ENCODE measurements at places on chromosomes 4 and X. TPM values are rescaled to one million over a fixed set of nuclear protein-coding genes. Genes with fewer than 3 reads are reported as not detected.

DNA sequence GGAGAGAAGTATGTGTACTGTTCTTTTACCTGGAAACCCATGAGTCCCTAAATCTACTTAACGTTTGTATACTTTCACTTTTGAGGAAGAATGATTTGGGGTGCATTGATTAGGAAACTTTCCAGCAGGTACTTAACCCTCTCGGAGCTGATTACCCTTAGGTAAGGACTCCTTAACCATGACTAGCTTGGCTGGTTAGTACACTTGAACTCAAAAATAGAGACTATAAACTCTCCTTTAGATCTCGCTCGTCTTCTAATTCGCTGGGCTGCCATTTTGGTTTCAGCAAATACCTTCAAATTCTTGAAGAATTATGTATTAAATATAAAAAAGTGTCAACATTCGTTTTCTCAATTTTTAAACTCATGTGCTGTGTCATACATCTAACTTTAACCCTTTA, 2.0 kb downstream of the USP9X start:
- H3K4me3 ChIP-seq, result peak overlapping the region; percentile 83
- no peaks in the 10 kb centered on the region for H3K27me3 ChIP-seq
- H3K36me3 ChIP-seq, result peaks cover 3% of the 10 kb centered on the region
- H3K27ac ChIP-seq, result peak overlapping the region; percentile 85

DNA sequence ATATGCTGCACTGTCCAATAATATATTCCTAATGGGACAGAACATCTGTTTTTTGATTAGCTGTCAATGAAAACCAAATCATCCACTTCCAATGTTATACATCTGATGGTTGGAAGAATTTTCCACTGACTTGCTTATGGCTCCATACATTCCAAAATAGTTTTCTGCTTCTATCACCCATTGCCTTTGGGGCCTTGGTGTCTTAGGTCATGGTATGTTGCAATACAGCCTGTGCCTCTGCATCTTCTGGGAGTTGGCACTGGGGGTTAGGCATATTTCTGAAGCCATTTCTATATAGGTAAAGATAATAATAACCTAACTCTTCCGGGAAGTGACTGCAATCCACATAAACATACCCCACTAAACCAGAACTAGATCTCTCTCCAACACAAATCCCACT, 53.2 kb upstream of the NR3C2 start:
- H3K4me3 ChIP-seq, result no peak overlapping the region
- no peaks in the 10 kb centered on the region for H3K36me3 ChIP-seq
- no peaks in the 10 kb centered on the region for H3K27me3 ChIP-seq
- no peaks in the 10 kb centered on the region for H3K4me1 ChIP-seq

GRCh38 chr4:94339779-94340178, 2.9 kb downstream of the HPGDS start:
- no peak overlapping the region for H3K27ac ChIP-seq
- H3K4me3 ChIP-seq, result no peak overlapping the region
- peaks cover 14% of the 10 kb centered on the region for H3K4me1 ChIP-seq
- H3K36me3 ChIP-seq, result no peaks in the 10 kb centered on the region

- peaks cover 8% of the 10 kb centered on the region for H3K27me3 ChIP-seq
- H3K4me1 ChIP-seq, result peaks cover 4% of the 10 kb centered on the region
- DNase-seq, result no peak
- no peak overlapping the region for H3K4me3 ChIP-seq
These were observed 1.0 kb downstream of the GAB3 start for GRCh38 chrX:154749856-154750255.

The UGT8 gene
- not detected for total RNA-seq

- H3K4me3 ChIP-seq, result no peak overlapping the region
- H3K36me3 ChIP-seq, result no peaks in the 10 kb centered on the region
- peaks cover 5% of the 10 kb centered on the region for H3K27me3 ChIP-seq
- peaks cover 4% of the 10 kb centered on the region for H3K4me1 ChIP-seq
These were observed 1606.4 kb upstream of the TENM3 start for GRCh38 chr4:180636696-180637404.

The CHRNA9 gene
- total RNA-seq, result not detected
